ENCODE measurements at places on chromosomes 4 and X. TPM values are rescaled to one million over a fixed set of nuclear protein-coding genes. Genes with fewer than 3 reads are reported as not detected.

DNA sequence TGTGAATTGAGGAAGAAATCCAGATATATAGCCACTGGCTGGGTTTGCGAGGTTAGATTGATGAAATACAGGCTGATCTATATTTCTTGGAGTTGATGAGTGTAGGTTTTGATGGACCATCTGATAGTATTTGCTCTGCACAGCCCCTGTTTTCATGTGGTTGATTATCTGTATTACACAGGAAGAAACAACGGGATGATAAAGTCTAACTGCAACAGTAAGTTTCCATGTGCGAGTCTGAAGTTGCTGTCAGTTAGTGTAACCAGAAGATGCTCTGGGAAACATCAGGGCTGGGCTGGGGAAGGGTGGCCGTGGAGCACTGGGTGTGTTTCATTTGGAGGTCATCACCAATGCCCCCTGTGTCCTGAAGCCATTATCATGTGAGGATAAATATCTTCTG is 148.4 kb upstream of the SFRP2 start:
- DNase-seq = no peak
- H3K4me1 ChIP-seq = no peaks in the 10 kb centered on the region
- peaks cover 3% of the 10 kb centered on the region for H3K27me3 ChIP-seq

Gene UCP1
- not detected for total RNA-seq

Gene TIGD4
- total RNA-seq = 0.60 TPM

DNA sequence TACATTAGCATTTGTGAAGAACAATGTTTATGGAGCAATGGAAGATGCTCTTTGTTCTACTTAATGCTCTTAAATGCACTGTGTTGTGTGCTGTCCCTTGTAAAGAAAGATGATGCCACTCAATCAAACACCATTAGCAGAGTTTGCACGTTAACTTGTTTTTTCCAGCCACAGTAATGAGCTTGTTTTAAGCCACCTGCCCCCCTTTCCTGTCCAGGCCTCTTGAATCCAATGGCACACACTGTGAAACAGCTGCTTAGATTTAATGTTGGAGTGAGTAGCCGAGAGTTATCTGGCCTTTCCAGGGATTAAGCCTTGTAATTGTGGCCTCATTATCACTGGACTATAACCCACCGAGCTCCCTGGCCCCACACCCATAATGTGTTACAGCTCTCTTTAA is 86.0 kb downstream of the PAK3 start:
- DNase-seq = no peak
- H3K27me3 ChIP-seq = no peaks in the 10 kb centered on the region
- no peaks in the 10 kb centered on the region for H3K4me1 ChIP-seq
- H3K27ac ChIP-seq = no peak overlapping the region
- H3K4me3 ChIP-seq = no peak overlapping the region

Gene ERAS
- total RNA-seq = 0.18 TPM

Gene ESX1
- not detected for total RNA-seq

Gene APELA
- total RNA-seq = not detected

- DNase-seq = no peak
- H3K4me3 ChIP-seq = no peak overlapping the region
- no peaks in the 10 kb centered on the region for H3K36me3 ChIP-seq
- no peaks in the 10 kb centered on the region for H3K4me1 ChIP-seq
Measured at GRCh38 chrX:104679175-104679574, 113.2 kb downstream of the IL1RAPL2 start.

Gene SGMS2
- total RNA-seq = 0.35 TPM

GRCh38 chrX:30779453-30780030 is 109.5 kb downstream of the TAB3 start:
- H3K4me3 ChIP-seq = no peak overlapping the region
- no peaks in the 10 kb centered on the region for H3K27me3 ChIP-seq
- H3K36me3 ChIP-seq = no peaks in the 10 kb centered on the region
- no peak overlapping the region for H3K27ac ChIP-seq
- no peak for DNase-seq

Gene INPP4B
- 50.3 TPM for total RNA-seq

GRCh38 chr4:88575186-88575585 is 17.1 kb upstream of the HERC3 start:
- H3K4me3 ChIP-seq = no peak overlapping the region
- no peak overlapping the region for H3K27ac ChIP-seq
- no peaks in the 10 kb centered on the region for H3K27me3 ChIP-seq
- no peaks in the 10 kb centered on the region for H3K36me3 ChIP-seq
- no peak for DNase-seq
- H3K4me1 ChIP-seq = no peaks in the 10 kb centered on the region

DNA sequence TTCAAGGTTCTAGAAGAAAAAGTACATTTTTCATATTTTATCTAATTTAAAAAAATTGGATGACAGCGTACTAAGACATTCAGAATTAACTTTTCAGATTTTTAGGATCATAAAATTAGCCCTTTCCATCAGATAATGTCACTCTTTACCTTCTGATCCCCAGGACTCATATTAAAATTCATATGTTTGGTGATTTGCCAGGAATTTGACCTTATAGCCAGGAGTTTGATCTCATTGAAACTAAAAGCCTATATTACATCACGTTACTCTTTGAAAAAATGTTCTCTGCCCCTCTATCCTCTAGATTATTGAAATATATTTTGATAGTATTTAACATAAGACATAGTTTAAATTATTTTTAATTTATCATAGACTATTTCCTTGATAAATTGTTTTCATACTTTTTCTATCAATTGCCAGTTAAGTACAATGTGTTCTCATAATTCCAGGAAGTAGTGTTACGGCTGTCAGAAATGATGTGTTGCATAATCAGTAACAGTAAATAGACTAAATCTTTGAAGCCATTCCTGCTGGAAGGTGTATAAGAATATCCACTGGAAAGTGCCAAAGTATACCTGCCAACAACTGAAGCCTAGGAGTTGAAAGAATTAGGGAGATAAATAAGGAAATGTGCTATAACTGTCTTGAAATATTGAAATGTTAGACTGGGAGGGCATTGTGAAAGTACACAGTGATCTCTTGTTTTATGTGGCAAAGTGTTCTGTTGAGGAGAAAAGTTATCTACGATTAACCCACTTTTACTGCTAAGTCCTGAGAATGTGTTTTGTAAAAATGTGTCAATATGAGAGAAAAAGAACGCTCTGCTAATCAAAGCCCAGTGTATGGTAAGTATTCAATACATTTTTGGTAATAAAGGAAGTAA is 32.9 kb upstream of the PDGFC start:
- H3K27ac ChIP-seq = no peak overlapping the region
- H3K4me1 ChIP-seq = no peaks in the 10 kb centered on the region
- H3K36me3 ChIP-seq = no peaks in the 10 kb centered on the region
- H3K4me3 ChIP-seq = no peak overlapping the region
- H3K27me3 ChIP-seq = no peaks in the 10 kb centered on the region

DNA sequence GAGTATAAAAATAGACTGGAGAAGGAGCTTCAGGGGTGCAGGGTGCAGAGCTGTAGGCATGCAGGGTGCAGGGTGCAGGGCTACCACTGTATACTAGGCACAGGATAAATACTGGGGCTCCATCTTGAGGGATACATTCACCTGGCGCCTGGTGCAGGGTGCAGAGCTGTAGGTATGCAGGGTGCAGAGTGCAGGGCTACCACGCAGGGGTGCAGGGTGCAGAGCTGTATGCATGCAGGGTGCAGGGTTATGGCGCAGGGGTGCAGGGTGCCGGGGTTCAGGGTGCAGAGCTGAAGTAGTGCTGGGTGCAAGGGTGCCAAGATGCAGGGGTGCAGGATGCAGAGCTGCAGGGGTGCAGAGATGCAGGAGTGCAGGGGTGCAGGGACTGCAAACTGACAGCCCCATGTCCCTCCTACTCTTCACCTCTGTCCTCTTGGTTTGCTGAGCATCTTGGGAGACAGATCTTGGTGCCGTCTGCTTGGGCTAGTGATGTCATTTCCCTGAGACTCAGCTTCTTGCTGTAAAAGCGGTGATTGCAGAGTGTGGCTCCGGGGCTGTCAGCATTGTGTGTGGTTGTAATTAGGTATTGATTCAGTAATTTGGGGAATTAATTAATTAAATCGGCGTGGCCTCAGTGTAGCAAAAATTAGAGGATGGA is 91.2 kb downstream of the ADRA2C start:
- H3K4me1 ChIP-seq = no peaks in the 10 kb centered on the region
- H3K27me3 ChIP-seq = no peaks in the 10 kb centered on the region
- no peaks in the 10 kb centered on the region for H3K36me3 ChIP-seq
- H3K4me3 ChIP-seq = no peak overlapping the region

DNA sequence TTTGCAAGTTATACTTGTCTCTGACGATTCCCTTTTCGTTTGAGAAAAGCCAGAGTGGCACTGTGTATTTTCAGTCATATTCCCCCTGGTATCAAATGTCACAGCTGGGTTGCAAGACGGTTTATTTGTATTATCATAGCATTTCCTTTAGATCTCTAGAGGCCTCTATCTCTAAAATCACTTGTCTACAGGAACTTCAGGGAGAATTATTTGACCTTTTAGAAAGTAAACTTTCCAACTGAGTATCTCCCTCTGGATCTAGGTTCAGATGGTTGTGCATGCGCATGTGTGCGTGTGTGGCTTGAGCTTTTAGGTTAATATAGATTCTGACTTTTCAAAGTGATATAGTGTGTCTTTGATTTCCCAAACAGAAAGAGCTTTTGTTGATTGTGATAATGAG is 15.1 kb upstream of the TAB3 start:
- H3K4me1 ChIP-seq = no peaks in the 10 kb centered on the region
- no peak overlapping the region for H3K4me3 ChIP-seq
- no peaks in the 10 kb centered on the region for H3K27me3 ChIP-seq
- no peak overlapping the region for H3K27ac ChIP-seq

DNA sequence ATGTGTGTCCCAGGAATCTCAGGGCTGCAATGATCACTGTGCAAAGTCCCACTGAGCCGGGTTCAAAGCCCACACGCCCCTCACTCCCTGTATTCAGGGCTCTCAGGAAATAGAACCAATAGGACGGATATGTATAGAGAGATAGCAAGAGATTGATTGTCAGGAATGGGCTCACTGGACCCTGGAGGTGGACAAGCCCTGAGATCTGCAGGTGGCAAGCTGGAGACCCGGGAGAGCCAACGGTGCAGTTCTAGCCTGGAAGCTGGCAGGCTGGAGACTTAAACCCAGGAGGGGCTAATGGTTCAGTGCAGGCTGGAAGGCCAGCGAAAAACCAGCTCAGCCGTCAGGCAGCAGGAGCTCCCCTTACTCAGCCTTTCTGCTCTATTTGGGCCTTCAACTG is 52.8 kb upstream of the ADRA2C start:
- no peak for DNase-seq
- no peak overlapping the region for H3K4me3 ChIP-seq
- H3K27ac ChIP-seq = no peak overlapping the region
- no peaks in the 10 kb centered on the region for H3K36me3 ChIP-seq

GRCh38 chr4:28373601-28374000 is 1513.0 kb downstream of the STIM2 start:
- H3K27me3 ChIP-seq = no peaks in the 10 kb centered on the region
- no peak for DNase-seq

GRCh38 chrX:32118832-32119231 is 1047.0 kb upstream of the FTHL17 start:
- no peaks in the 10 kb centered on the region for H3K36me3 ChIP-seq
- H3K4me3 ChIP-seq = no peak overlapping the region
- H3K27me3 ChIP-seq = no peaks in the 10 kb centered on the region
- DNase-seq = no peak
- H3K4me1 ChIP-seq = no peaks in the 10 kb centered on the region

GRCh38 chr4:184472614-184473498 is 1.5 kb downstream of the IRF2 start:
- peak overlapping the region; percentile 61 for H3K4me3 ChIP-seq
- peak; percentile 45 for DNase-seq
- H3K36me3 ChIP-seq = no peaks in the 10 kb centered on the region
- H3K27ac ChIP-seq = peak overlapping the region; percentile 55
- H3K27me3 ChIP-seq = no peaks in the 10 kb centered on the region
